CD8-positive, alpha-beta memory T cell (primary cell): ENCODE measurements at places on chromosomes 2 and 18. TPM values are rescaled to one million over a fixed set of nuclear protein-coding genes. Genes with fewer than 3 reads are reported as not detected.

- no peak for DNase-seq
These were observed 7.1 kb downstream of the ANO7 start for GRCh38 chr2:241195506-241196130.

- DNase-seq = no peak
These were observed 3.9 kb upstream of the NPPC start for GRCh38 chr2:231929961-231930592.

DNA sequence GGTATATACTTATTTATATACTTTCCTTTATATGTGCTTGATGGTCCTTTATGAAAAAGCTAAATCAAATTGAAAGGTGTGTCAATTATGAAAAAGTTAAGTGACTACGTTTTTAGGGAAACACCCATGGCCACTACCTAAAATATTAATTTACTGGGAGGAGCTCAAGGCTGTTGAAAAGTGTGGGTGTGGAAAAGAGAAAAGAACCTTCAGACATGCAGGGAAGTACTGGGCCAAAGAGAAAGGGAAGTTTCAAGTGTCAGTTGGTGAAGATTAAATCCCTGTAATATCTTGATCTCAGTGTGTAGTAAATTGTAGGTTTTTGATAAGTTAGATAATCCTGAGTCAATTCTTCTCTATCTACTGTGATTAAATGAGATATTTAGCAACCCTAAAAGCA, 6.2 kb upstream of the GKN1 start:
- no peak for DNase-seq

DNA sequence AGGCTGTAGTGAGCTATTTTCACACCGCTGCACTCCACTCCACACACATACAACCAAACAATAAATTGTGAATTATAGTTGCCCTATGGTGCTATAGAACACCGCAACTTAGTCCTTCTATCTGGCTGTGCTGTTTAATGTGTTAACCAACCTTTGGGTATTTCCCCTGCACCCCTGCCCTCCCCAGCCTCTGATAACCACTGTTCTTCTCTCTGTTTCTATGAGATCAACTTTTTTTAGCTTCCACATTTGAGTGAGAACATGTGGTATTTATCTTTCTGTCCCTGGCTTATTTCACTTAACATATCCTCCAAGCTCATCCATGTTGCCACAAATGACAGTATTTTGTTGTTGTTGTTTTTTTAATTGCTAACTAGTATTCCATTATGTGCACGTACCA, 32.5 kb downstream of the TET3 start:
- DNase-seq = no peak

DNA sequence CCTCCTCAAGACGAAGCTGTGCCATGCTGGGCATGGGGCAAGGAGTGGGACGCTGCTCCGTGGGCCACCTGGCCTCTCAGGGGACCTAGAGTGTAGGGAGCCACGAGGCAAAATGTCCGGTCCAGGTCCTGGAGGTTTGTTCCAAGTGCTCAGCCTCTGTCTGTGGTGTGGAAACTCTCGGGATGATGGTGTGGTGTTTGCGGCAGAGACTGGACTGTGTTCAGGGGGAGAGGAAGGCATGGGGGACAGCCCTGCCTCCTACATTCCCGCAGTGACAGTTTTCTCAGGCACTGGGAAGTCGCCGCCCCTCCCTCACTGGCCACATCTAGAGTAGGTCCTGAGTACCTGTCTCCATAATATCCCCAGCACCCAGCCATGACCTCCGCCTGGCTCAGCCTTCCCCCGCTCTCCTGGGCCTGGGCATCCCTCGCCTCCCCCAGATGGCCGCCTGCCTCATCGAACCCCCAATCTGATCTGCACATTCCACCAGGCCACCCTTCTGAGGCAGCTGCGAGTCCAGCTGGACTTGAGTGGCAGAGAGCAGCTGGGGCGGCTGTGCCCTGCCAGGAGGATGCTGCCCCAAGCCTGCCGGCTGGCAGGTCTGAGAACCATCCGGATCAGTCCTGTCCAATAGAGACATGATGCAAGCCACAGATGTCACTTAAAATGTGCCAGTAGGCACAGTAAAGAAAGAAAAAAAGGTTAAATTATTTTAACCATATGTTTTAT, 6.2 kb downstream of the KCNIP3 start:
- DNase-seq = no peak

MRO gene
- polyA plus RNA-seq = not detected

- no peak for DNase-seq
These were observed 66.4 kb downstream of the TRAPPC12 start for GRCh38 chr2:3445891-3446290.

- DNase-seq = no peak
These were observed 85.1 kb downstream of the CHN1 start for GRCh38 chr2:174919947-174920595.

GRCh38 chr2:168601741-168602140, 145.7 kb downstream of the CERS6 start:
- no peak for DNase-seq

DNA sequence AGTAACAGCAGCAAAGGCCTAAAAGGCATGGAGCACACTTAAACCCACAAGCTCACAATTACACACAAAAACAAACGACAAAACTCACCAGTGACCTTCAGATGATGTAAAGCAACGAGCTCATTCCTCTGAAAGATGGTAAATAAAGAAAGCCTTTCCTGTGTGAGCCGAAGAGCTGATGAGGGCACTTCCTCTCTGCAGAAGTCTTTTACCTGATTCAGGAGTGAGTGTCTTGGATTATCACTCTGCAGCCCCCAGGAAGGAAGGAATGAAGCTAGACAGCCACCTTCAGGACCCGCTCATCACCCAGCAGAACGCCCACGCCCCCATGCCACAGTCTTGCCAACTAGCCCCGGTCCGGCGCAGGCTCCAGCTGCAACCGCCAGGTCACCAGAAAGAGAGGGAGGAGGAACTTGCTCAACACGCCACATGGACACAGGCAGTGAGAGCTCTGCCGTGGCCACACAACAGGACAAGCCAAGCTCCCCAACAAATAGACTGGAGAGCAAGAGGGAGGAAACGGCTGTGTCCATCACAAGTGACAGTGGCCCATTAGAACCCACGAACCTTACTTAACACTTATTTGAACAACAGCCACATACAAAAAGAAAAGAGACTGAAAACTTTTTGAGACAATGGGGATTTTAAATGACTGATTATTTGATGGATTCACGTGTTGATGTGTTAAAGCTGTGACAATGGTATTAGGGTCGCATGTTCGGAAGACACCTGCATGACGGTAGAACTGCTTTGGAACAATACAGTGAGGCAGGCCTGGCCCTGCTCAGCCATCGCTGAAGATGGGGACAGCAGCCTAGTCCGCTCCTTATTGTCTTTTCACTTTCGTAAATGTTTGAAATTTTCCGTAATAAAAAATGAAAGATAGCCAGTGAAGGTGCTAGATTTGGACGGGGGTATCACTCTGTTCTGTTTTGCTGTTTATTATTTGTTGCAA, 127.3 kb downstream of the HDAC4 start:
- DNase-seq = no peak

DNA sequence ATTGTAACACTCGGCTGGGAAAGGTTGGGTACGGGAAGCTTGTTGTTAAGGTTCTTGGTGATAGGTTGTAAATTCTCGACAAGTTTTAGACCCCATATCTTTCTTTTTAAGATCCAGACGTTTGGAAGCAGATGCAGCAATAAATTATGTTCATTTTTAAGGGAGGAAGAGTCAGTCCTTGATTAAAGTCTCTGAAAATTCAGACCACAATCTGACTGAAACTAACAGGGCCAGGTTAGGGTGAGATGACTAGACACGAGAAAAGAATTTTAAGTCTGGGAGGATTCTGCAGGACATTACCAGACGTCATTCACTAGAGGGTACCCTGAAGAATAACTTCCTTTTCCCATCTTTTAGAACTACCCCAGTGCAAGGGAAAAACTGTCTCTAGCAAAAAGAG, 16.1 kb downstream of the WIPF1 start:
- DNase-seq = no peak

DNA sequence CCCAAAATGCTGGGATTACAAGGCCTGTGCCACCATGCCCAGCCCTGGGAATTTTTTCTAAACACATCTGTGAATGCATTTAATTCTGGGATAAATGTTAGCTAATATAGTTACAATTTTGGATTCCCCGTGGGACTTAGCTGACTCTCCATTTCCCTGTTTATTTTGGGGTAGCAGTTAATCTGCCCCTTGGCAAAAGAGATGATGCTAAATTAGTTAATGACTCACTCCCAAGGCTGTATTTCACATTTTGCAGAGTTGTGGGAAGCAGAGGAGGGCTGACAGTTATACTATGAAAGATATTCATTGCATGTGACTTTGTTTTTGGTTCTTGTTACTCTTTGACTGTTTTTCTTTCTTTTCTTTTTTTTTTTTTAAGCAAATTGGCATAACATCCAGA, 3.2 kb downstream of the MTHFD2 start:
- no peak for DNase-seq

SERPINB3 gene
- polyA plus RNA-seq = not detected

DNA sequence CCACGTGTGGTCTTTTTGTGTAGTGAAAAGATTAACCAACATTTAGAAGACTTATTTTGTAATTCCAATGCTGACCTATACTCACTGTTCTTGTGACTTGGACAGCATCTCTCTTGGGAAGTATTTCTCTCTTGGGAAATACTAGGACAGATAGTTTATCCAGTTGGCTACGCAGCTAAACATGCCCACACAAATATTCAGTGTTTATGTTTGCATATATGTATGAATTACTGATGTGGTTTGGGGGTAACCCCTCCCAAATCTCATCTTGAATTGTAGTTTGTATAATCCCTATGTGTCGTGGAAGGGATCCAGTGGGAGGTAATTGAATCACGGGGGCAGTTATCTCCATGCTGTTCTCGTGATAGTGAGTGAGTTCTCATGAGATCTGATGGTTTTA, 2062.3 kb upstream of the CELF4 start:
- no peak for DNase-seq

DNA sequence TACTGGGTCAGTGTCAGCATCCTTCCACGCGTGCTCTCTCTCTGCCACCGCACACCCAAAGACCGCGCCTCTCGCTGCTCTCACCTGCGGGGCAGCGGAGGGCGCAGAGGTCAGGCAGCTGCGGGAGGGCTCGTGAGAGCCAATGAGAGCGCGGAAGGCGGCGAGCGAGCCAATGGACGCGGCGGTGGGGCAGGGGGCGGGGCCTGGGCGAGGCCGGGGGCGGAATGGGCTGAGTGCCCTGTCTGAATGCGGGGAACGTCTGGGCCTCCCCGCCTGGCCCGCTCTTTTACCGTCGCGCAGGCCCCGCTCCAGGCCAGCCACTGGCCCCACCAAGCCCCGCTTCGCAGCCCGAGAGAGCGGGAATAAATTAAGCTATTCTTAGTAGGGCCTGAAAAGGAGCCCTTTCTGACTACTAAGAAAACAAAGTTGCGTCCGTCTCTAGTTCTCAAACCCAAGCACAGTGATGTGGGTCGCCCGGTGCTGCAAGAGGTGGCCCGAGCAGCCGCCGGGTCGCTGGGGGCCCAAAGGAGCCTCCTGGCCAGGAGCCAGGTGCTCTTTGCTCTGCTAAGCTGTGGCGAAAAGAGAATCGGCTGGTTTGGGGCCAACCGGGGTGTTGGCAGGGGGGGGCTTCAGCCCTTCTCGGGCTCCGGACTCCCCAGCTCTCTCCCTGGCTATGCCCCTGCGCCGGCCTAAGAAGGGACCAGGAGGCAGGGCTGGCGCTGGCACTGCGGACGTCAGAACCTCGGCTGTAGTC, 81.1 kb upstream of the GLI2 start:
- DNase-seq = no peak
